ENCODE measurements at places on chromosomes 12 and 14. TPM values are rescaled to one million over a fixed set of nuclear protein-coding genes. Genes with fewer than 3 reads are reported as not detected.

The SYNDIG1L gene
- 0.03 TPM for total RNA-seq

The TEX22 gene
- 0.10 TPM for total RNA-seq

The PIANP gene
- total RNA-seq: 0.75 TPM

The CEBPE gene
- total RNA-seq: not detected

The LMNTD1 gene
- total RNA-seq: not detected

The ABCB9 gene
- 11.2 TPM for total RNA-seq

The SERPINA1 gene
- 1.1 TPM for total RNA-seq

The BATF gene
- not detected for total RNA-seq

The SSPN gene
- 0.37 TPM for total RNA-seq

The ANKS1B gene
- 0.57 TPM for total RNA-seq

The FAM186B gene
- 0.11 TPM for total RNA-seq
